ENCODE measurements at places on chromosomes 5 and 9. TPM values are rescaled to one million over a fixed set of nuclear protein-coding genes. Genes with fewer than 3 reads are reported as not detected.

DNA sequence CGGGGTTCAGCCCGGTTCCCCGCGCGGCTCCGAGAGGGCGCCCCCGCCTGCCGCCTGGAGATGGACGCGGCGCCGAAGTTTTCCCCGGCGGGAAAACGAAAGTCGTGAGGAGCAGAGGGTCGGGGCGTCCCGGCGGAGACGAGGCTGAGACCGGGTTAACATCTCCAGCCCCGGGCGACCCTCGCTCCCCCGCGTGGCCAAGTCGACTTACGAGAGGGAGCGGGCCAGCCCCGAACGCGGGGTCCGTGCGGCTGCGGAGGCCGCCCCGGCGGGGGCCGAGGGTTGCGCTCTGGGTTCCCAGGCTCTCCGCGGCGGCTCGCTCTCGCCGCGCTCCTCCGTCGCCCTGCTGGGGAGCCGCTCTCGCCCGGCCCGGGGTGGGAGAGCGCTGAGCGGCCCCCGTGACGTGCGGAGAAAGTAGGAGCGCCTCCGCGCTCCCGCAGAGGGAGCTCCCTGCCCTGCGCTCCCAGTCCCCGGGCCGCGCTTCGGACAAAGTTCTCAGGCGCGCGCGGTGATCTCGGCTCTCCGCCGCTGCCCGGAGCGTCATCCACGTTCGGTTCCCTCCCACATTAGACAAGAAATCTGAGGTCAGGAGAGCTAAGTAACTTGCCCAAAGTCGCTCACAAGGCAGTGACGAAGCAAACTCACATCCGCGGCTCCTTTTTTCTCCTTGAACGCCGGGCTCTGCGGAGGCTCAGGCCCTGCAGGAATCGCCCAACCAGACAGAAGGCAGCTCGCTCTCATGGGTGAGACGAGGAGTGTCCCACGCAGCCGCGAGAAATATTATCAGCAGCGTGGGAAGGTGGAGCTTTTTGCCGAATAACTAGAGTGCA is 1.2 kb upstream of the GCNT4 start:
- peak; percentile 73 for DNase-seq

MYORG gene
- total RNA-seq = 1.3 TPM

- no peak for DNase-seq
Measured at GRCh38 chr9:93562157-93562556, 14.2 kb upstream of the PHF2 start.

DNA sequence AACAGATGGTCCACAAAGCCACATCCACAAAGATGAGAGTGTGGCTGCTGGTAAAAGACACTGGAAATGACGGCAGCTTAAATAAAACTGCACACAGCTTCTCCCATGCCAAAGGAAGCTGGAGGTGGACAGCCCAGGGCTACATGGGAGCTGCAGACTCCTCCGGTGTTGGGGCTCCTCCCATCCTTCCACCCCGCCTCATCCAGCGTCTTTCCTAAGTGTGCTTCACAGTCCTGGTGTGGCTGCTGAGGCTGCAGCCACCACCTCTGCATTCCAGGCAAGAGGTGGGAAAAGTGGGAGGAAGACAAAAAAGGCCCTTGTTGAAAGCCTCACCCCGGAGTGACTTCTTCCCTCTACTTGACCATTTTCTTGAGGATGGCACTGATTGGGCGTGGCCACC is 37.0 kb upstream of the IRX4 start:
- no peak for DNase-seq

DNA sequence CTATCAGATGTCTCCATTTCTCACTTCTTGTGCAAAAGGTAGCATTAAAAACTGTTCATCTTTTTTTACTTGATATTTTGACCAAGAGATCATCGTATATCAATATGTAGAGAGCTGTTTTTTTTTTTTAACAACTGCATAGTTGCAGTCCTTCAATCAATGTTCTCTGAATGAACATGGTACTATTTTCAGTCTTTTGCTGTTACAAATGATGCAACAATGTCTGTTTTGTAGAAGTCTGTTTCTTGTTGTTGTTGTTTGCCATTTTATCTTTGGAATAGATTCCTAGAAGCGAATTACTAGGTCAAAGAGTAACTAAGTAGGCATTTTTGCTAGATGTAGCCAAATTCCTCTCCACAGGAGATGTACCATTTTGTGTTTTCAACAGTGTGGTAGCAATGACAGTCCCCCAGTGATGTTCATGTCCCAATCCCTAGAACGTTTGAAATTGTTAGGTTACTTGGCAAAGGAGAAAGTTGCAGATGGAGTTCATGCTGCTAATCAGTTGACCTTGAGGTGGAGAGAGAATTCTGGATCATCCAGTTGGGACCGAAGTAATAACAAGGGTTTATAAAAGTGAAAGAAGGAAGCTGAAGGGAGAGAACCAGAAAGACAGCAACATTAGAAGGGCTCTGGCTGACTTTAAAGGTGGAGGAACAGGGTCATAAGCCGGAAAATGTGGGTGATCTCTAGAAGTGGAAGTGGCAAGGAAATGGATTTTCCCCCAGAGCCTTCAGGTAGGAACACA is 6.3 kb downstream of the MTREX start:
- no peak for DNase-seq

GRCh38 chr5:14125262-14125661 is 17.9 kb upstream of the TRIO start:
- no peak for DNase-seq

- DNase-seq = no peak
Measured at GRCh38 chr9:73810585-73811215, 659.0 kb downstream of the ANXA1 start.

- no peak for DNase-seq
Measured at GRCh38 chr5:120852222-120852860, 388.2 kb downstream of the PRR16 start.

DNA sequence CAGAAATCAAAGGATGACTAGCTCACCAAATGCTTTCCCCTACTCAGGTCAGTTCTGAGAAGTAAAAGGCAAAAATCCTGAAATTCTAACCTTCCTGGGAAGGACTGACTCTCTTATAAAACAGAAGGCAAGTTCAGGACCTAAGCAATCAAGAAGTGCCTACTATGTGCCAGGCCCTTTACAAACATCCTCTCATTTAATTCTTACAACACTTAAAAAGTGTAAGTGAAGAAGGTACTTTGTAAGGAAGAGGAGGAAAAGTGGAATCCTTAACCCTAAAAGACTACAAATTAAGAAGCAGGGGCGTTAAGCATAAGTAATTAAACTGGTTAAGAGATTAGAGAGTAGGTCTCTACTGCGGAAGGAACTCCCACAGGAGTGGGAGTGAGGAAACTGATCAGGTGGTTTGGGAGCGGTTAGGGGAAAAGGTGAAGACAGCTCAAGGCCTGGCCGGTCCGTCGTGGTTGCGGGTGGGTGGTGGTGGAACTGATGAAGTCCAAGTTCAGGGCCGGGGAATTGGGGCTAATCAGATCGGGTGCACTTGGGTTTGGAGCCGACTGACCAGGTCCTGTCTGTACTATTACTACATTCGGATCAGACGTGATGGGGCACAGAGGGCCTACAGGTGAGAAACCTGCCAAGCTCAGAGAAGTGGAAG is 839 bp downstream of the MED27 start:
- no peak for DNase-seq

DNA sequence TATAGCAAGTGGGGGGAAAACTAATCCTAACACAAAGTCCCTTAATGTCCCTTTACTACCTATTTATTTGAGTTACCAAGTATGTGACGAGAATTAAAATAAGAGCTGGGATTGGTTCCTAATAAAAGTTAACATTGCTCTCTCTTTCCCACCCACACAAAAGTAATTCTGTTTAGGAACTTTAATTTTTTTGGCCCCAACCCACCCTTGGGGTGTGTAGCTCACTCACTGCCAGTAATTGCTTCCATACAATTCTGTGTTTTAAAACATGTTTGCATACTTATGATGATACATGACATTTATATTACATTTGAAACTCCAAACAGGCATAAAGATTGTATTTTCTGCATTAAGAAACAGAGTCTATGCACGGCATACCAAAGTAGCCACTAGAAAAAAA is 106.5 kb downstream of the BNC2 start:
- no peak for DNase-seq

- DNase-seq = no peak
Measured at GRCh38 chr9:21528123-21528808, 46.2 kb upstream of the IFNE start.

GPR151 gene
- not detected for total RNA-seq

- no peak for DNase-seq
Measured at GRCh38 chr5:139738193-139739149, 57.1 kb upstream of the PSD2 start.

GLRA1 gene
- total RNA-seq = not detected

- no peak for DNase-seq
Measured at GRCh38 chr5:181099602-181100086, 31.3 kb downstream of the OR2V1 start.

SPINK7 gene
- not detected for total RNA-seq

SPINK5 gene
- not detected for total RNA-seq

DNA sequence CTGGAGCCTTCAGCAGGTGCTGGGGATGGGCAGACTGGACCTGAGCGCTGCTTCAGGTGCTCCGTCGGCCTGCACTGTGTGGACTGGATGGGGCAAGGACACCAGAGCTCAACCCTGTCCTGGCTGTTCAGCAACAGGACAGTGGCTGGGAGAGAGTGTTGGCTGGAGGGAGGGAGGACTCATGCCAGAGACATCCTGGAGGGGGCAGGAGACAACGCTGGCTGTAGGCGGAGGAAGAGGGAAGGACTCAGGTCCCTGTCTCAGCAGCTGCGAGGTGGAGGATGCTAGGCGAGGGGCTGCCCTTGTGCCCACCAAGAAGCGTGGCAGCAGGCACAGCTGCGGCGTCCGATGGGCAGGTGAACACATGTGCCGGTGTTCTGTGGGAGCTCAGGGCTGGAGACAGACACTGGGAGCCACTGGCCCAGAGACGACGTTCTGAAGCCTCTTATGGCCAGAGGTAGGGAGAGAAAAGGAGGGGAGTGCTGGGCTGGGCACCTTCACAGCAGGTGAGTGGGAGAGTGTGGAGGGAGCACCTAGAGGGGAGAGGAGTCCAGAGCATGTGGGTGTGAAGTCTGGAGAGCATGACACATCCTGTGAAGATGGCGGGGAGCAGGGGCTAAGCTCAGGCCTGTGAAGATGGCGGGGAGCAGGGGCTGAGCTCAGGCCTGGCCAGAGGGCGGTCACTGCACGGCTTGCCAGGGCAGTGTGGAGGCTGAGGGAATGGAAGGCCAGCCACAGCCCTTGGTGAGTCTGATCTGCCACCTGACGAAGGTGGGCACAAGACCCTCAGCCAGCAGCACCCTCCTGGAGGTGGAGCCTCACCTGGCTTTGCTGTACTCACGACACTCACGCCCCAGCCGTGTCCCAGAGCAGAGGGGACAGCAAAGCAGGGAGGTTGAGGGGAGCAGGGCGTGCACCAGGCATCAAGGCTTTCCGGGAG is 79.1 kb upstream of the FCN1 start:
- DNase-seq = no peak

DNA sequence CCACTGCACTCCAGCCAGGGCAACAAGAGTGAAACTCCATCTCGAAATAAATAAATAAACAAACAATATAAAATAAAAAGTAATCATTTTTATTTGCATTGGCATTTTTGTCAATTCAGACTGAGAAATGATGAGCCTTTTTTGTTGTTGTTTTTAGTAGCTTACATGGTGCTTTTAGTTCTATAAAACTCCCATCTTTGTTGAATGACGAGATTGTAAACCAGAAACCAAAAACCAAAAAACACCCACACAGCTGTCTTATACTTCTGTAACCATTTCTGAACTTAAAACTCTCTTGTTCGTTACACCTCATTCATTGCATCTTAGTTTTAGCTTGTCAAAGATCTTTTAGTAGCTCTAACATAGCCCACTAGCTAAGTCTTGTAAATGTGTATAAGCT is 44.7 kb downstream of the GGTA1 start:
- no peak for DNase-seq

GRCh38 chr5:51384281-51384840 is 1.1 kb downstream of the ISL1 start:
- no peak for DNase-seq

SYNPO gene
- total RNA-seq = under 0.01 TPM

GRCh38 chr5:55636683-55637082 is 75.4 kb downstream of the SLC38A9 start:
- DNase-seq = no peak

DNA sequence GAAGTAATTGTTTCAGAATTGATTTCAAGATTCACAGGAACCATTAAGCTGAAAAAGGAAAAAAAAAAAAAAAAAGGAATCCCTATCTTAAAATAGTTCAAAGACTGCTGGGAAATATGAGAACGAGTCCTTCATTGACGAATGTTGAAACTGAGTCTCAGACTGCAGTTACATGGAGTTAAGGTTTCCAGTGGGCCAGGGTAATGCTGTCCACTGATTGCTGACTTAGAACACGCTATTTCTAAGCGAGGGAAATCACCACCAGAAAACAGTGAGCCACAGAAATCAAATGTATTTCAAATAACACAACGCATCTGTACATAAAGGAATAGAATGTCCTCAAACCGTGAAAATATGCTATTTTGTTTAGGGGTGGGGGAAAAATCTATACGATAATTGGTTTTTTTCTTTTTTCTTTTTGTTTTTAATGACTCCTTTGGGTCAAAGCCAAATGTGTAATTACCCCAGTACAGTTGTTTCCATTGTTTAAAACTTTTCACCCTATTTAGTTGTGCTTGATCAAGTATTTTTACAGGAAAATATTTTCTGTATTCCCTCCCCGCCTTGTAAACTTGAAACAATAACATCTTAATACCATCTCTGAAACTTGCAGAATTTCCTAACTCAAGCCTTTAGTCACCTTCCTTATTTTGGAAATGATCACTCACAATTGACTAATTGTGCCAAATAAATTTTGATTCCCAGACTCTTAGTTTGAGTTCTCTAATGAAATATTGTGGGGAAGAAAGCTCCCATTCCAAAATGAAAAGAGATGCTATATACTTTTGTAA is 208.3 kb downstream of the MCTP1 start:
- no peak for DNase-seq

- no peak for DNase-seq
Measured at GRCh38 chr9:134992755-134993124, 75.0 kb upstream of the FCN1 start.

Data from hematopoietic multipotent progenitor cell (in vitro differentiated cells).